Cardiac septum (tissue), 1 donor: ENCODE measurements at places on chromosomes 16 and 17. TPM values are rescaled to one million over a fixed set of nuclear protein-coding genes. Genes with fewer than 3 reads are reported as not detected.

GRCh38 chr17:36591434-36592315 is at the start of gene DHRS11:
DHRS11 (plus strand) TSS chr17:36591879; CDS start chr17:36592010, 131 bp downstream.
- peak; percentile 92 for DNase-seq

DNA sequence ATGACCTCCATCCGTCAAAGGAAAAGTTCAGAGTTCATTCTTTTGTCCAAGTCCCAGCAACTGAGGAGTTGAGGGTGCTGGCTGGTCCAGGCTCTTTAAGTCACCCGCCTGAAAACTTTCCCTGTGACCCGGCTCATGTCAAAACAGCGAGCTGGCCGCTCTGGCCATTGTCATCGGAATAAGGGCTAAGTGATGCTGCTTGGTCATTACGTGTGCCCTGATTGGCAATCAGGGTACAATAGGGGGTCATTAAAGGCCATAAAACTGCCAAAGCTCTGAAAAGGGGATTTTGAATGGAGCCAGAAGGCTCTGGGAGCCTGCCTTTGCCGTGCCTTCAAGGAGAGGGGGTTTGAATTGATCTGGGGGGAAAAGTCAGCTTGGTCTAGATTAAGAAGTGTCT is 88.5 kb upstream of the IRX3 start:
- no peak for DNase-seq

DNA sequence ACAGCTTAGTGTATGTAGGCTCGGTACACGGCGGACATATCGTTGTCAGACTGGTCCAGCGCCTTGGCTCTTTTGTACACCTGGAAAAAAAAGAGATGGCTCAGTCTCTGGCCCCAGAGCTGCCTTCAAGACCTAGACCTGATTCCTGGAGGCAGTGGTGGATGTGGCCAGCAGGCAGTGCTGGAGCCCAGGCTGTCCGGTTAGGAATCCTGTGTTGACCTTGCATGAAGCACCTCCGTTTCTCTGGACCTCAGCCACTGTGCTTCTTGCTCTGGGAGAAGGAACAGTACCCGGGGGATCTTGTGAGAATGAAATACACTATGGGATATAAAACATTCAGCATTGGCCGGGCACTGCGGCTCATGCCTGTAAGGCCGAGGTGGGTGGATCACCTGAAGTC is 2.8 kb upstream of the ROGDI start:
- DNase-seq: no peak

DNA sequence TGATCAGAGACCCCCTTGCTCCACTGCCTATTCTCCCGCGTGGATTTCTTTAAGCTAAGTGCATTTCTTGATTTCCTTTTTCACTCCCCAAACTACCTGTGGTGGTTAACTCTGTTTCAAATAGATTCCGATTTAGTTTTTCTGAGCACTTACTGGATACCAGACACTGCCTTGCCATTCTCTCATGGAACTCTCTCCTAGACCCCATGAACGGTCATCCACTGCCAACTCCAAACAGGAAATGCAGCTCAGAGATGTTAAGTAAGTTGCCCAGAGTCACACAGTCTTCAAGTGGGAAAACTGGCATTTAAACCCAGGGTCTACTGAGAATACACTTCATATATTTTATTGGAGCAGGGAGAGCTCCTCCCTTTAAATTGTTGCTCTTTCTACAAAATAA is 199.4 kb downstream of the MAF start:
- DNase-seq: no peak

DNA sequence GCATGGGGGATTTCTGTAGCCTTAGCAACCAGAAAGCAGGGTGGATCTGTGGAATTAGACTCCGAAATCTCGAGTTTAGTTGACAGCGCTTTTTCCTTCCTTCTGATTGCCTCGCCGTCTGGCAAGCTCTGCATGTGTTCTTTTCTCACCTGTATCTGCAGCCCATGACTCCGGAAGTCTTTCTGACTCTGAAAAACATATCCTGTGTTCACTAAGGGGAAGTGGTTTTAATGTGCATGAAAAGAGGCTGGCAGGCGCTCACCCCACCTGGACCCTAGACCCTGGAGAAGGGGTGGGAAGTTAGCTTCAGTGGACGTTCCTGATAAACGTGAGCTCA is 158.5 kb downstream of the RPTOR start:
- DNase-seq: no peak

DNA sequence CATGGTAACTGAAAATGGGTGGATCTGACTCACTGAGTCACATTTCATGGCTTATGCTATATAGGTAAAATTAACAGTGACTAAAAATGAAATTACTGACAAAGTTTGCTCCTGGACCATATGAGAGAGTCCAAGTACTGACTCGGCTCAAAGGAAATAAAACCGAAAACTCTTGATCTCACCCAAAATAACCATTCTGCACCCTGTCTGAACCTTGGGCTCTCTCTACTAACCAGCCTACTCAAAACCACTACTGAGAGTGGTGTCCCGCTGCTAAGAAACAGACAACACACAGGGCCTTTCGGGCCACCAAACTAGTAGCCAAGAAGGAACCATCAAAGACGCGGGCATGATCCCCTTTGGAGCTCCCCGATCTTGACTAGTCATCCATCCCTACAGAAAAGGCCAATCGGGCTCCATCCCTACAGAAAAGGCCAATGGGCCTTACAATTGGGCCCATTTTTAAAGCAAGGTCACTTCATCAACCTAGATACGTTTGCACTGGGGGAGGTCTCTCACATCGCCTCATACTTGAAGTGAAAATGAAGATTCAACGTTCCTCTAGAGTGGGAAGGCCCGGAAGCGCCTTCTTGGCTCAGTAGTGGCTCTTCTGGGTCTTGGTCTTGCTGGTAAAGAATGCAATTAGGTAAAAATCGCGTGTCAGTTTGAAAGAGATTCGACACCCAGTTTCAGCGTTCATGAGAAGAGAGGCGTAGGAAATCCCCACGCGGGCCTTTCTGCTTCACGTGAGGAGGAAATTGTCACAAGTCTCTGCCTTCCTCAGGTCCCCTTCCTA is 720 bp upstream of the ZPBP2 start:
- no peak for DNase-seq

GRCh38 chr17:66405836-66406677 is 103.6 kb downstream of the PRKCA start:
- no peak for DNase-seq

The ST6GALNAC1 gene
- total RNA-seq: 1.9 TPM

The CD300LG gene
- 13.7 TPM for total RNA-seq

The KRT36 gene
- not detected for total RNA-seq

The TXNL4B gene
- total RNA-seq: 5.8 TPM

The DPEP2 gene
- 0.78 TPM for total RNA-seq
